ENCODE measurements at places on chromosomes 16 and 17.

- H3K4me1 ChIP-seq, result no peaks in the 10 kb centered on the region
- no peak overlapping the region for H3K4me3 ChIP-seq
Measured at GRCh38 chr17:83019376-83019775, 60.0 kb upstream of the METRNL start.

DNA sequence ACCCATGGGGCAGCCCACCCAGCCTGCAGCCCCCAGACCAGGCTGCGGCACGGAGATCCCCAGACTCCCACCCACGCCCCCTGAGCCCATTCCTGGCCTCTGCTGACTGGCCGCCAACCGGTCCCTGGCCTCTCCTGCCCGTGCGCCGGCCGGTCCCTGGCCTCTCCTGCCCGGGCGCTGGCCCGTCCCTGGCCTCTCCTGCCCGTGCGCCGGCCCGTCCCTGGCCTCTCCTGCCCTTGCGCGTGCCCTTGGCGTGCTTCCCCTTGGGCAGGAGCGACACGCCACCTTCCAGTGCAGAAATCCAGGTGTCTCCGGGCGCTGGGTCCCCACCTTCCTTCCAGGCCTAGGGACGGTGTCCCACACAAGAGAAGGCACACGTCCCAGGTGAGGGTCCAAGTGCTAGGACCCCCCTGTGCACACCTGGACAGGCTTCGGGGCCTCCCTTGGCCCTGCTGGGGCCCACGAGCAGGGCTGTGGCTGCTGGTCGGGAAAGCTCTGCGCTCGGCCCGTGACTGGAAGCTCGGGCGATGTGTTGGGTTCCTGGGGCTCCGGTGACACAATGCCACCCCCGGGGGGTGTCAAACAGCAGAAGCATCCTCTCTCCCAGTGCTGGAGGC is 21.4 kb upstream of the CACNA1H start:
- no peak overlapping the region for H3K4me3 ChIP-seq
- H3K36me3 ChIP-seq, result no peaks in the 10 kb centered on the region
- H3K27me3 ChIP-seq, result no peaks in the 10 kb centered on the region
- no peak overlapping the region for H3K27ac ChIP-seq
- no peak for DNase-seq

DNA sequence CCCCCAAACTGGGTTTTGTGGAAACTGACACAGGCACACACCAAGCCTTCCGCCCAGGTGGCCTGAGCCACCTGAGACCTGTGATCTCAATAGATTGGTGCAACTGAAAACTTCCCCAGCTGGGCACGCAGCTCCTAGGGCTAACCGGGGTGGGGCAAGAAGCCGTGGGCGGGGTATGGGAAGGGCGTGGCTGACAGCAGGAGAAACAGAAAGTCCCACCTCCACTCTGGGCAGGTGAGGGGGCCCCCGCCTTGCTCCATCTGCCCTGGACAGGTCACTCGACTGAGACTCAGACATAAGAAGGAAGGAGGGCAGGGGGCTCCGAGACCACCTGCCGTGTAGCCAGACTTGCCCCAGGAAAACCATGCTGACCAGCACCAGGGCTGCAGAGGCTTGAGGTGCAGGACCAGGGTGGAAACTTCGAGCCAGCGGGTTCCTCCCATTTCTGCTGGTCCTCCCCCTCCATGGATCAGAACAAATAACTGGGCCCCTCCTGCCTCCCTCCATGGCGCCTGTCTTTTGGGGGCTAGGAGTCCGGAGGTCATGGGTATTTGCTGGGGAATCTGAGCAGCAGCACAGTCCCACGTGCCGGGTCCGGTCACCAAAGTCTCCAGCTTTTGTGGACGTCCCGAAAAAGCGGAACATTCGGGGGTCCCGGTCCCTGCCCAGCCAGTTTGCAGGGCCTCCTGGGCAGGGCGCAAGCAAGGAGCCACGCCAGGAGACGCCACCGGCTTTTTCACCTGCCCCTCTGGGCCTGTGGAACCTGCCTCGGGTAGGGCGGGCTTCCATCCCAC is 1.3 kb downstream of the TIMP2 start:
- peak overlapping the region; percentile 28 for H3K27ac ChIP-seq
- peak overlapping the region; percentile 60 for H3K4me3 ChIP-seq
- H3K4me1 ChIP-seq, result peaks cover 15% of the 10 kb centered on the region
- peak; percentile 88 for DNase-seq

DNA sequence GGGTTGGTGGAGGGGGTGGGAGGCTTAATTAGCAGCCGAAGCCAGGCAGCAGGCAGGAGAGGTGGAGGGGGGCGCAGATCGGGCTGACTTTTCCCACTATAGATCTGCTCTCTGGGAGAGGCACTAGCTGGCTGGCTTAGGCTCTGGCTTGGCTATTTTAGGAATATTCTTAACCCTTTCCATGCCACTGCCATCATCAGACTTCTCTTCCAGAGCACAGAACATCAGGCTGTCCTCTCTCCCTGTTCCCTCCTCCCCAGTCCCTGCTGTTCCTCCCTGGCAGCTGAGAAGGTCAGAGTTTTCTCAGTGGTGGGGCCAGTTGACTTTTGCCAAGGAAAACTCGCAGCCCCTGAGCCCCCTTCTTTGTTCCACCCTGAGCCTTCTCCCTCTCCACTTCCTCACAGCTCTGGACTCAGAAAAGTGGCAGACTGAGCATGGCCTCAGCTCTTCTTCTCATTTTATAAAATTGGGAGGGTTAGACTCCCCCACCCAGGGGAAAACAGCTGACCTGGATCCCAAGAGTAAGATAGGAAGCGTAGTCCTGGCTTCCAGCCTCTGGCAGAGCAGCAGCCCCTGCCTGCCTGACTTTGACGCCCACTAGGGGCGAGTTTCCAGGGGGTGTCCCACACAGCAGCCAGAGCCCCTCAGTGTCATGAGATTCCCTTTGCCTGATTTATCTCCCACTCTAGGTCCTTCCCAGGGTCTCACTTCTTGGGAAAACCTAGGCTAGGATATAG is 9.9 kb upstream of the C1QL1 start:
- no peaks in the 10 kb centered on the region for H3K27me3 ChIP-seq
- H3K4me1 ChIP-seq, result no peaks in the 10 kb centered on the region
- no peak overlapping the region for H3K27ac ChIP-seq
- no peak for DNase-seq

DNA sequence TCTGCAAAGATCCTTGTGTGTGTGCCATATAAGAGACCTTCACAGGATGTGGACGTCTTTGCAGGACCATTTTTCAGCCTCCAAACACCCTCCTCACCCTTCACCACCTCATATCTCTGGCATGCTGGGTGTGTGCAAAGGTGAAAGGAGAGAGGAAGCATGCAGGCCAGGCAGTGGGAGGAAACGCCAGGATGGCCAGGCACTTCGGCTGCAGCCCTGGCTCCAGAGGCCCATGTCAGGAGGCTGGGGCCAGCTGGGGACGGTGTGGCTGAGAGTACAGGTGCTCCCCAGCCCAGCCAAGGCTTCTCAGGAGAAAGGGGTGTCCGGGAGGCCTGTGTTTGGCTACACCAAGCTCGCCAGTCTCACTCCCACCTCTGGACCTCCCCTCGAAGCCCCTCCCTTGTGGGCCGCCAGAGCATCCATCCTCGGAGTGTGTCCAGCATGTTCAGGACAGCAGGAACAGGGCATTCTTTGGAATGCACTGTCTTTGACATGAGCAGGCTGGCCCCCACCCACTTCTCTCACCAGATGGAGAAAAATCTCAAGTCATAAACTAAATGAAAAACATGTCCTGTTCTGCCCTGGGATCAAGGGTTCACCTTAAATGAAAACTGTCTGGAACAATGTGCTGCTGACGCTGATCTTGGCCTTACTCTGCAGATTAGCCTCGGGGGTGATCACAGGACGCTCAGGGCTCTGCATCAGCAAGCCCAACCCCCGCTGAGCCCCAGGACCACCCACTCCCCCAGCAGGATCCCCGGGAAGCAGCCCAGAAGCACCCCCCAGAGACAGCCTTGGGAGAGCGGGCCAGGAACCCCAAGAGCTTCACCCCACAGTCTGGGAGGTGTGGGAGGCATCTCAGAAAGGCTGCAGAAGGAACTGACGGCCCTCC is 15.9 kb downstream of the PEMT start:
- no peaks in the 10 kb centered on the region for H3K27me3 ChIP-seq
- no peak overlapping the region for H3K4me3 ChIP-seq
- H3K27ac ChIP-seq, result no peak overlapping the region
- H3K4me1 ChIP-seq, result no peaks in the 10 kb centered on the region
- DNase-seq, result no peak

- peaks cover 15% of the 10 kb centered on the region for H3K4me1 ChIP-seq
- no peak overlapping the region for H3K27ac ChIP-seq
- no peaks in the 10 kb centered on the region for H3K27me3 ChIP-seq
- DNase-seq, result no peak
- H3K4me3 ChIP-seq, result no peak overlapping the region
Measured at GRCh38 chr17:41986634-41987033, 20.0 kb downstream of the CNP start.

DNA sequence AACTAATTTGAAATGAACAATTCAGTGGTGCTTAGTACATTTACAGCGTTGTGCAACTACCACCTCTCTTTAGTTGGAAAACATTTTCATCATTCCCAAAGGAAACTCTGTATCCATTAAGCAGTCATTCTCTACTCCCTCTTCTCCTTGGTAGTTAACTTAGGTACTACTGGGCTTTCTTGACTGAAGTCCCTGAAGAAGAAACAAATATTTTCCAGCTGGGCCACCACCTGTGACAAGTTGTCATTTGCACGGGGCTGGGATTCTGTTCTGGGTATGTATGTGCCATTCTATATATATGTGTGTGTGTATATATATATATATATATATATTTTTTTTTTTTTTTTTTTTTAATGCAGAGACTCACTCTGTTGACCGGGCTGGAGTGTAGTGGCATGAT is 15.4 kb upstream of the RMI2 start:
- H3K27me3 ChIP-seq, result no peaks in the 10 kb centered on the region
- H3K36me3 ChIP-seq, result no peaks in the 10 kb centered on the region
- peak overlapping the region; percentile 91 for H3K27ac ChIP-seq
- no peak overlapping the region for H3K4me3 ChIP-seq
- peaks cover 58% of the 10 kb centered on the region for H3K4me1 ChIP-seq
- DNase-seq, result no peak

- H3K27me3 ChIP-seq, result no peaks in the 10 kb centered on the region
- H3K4me3 ChIP-seq, result no peak overlapping the region
- H3K4me1 ChIP-seq, result no peaks in the 10 kb centered on the region
- no peak for DNase-seq
- H3K36me3 ChIP-seq, result no peaks in the 10 kb centered on the region
Measured at GRCh38 chr16:51072591-51072990, 78.5 kb downstream of the SALL1 start.

DNA sequence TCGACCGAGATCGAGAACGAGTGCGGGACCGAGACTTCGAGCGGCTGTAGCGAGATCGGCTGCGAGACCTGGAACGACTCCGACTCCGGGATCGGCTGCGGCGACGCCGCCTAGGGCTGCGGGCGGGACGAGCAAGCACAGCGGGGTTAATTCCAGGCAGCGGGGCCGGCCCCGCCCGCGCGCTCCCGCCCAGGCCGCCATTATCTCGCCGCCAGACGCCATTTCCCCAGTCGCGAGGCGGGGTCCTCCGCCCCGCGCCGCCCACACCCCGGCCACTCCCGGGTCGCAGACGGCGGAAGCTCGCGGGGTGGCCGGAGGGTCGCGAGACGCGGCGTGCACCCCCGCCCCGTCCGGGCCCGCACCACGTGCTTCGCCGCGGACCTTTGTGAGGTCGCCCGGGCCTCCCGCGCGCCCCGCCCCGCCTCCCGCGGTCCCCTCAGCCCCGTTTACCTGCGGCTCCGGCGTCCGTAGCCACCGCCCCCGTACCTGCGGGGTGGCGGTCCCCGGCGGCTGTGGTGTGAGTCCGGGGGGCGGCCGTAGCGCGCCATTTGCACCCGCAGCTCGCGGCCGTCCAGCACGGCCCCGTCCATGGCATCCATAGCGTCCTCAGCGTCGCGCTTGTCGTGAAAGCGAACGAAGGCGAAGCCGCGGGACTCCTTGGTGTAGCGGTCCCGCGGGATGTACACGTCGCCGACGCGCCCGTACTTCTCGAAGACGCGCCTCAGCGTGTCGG is 616 bp downstream of the SRSF2 start:
- H3K4me1 ChIP-seq, result peaks cover 38% of the 10 kb centered on the region
- no peaks in the 10 kb centered on the region for H3K27me3 ChIP-seq
- H3K27ac ChIP-seq, result peak overlapping the region; percentile 92

DNA sequence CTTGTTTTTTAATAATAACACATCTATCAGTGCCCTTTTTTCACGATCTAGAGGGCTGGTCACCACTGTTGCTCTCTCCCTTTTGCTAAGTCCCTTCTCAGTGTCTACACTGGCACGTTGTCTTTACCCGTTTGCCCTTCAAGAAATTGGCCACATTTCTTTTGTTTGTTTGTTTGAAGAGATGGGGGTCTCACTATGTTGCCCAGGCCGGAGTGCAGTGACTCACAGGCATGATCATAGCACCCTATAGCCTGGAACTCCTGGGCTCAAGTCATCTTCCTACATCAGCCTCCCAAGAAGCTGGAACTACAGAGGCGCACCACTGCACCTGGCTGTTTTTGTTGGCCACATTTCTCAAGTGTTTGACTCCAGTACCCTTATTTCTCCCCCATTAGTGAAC is 138.0 kb upstream of the AXIN2 start:
- no peak overlapping the region for H3K4me3 ChIP-seq
- no peak overlapping the region for H3K27ac ChIP-seq
- H3K4me1 ChIP-seq, result no peaks in the 10 kb centered on the region
- no peaks in the 10 kb centered on the region for H3K27me3 ChIP-seq

- peak overlapping the region; percentile 55 for H3K4me3 ChIP-seq
- peaks cover 11% of the 10 kb centered on the region for H3K4me1 ChIP-seq
- H3K27me3 ChIP-seq, result no peaks in the 10 kb centered on the region
- H3K27ac ChIP-seq, result no peak overlapping the region
- peak; percentile 48 for DNase-seq
Measured at GRCh38 chr16:88534638-88535190, 35.5 kb upstream of the ZC3H18 start.

Measured in B cell (primary cell).